Activated CD8-positive, alpha-beta memory T cell treated with anti-CD3 and anti-CD28 coated beads for 48 hours (primary cell): ENCODE measurements at places on chromosomes 5 and 9.

DNA sequence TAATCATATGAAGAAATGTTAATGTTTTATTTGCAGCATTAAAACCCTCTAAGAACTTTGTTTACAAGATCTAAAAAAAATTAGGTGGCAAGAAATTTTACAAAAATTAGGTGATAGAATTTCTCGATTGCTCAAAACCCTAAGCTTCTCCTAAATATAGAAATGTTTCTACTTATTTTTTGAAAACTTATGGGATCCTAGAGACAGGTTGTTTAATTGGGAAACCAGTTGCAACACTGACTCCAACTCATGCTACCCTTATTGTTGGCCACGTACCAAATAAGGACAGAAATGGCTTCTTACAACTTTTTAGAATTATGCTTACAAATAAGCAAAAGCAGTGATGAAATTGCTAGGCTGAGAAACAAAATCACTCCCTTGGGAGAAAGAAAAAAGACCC is 531.1 kb downstream of the PDE4D start:
- no peak for DNase-seq

GRCh38 chr5:72298711-72299110 is 21.3 kb downstream of the MRPS27 start:
- DNase-seq = no peak

GRCh38 chr5:24141046-24141445 is 503.7 kb downstream of the CDH10 start:
- DNase-seq = no peak

- no peak for DNase-seq
Observed at GRCh38 chr5:55966284-55966683, 28.5 kb downstream of the IL6ST start.
